Psoas muscle (tissue), 8 donors: ENCODE measurements at places on chromosomes 16 and 17. TPM values are rescaled to one million over a fixed set of nuclear protein-coding genes. Genes with fewer than 3 reads are reported as not detected.

Gene CCR7
- total RNA-seq, result 0.23 TPM

Gene NHLRC4
- total RNA-seq, result 0.19 TPM

DNA sequence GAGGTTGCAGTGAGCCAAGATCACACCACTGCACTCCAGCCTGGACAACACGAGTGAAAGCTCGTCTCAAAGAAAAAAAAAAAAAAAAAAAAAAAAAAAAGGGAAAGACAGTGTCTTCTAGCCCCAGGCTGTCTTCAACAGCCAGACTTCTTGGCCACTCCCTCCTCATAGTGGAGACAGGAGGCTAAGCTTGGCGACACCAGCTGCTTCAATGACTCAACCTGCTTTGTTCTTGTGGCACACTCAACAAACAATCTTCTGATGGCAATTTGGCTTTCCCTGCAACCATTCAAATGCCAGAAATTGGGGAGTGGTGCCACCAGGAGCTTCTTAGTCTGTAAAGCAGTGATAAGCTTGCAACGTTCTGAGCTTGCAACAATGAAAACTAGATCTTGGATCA is 290.4 kb upstream of the DYNLRB2 start:
- no peaks in the 10 kb centered on the region for H3K4me1 ChIP-seq
- H3K27ac ChIP-seq, result no peak overlapping the region
- no peaks in the 10 kb centered on the region for H3K36me3 ChIP-seq
- H3K4me3 ChIP-seq, result no peak overlapping the region

DNA sequence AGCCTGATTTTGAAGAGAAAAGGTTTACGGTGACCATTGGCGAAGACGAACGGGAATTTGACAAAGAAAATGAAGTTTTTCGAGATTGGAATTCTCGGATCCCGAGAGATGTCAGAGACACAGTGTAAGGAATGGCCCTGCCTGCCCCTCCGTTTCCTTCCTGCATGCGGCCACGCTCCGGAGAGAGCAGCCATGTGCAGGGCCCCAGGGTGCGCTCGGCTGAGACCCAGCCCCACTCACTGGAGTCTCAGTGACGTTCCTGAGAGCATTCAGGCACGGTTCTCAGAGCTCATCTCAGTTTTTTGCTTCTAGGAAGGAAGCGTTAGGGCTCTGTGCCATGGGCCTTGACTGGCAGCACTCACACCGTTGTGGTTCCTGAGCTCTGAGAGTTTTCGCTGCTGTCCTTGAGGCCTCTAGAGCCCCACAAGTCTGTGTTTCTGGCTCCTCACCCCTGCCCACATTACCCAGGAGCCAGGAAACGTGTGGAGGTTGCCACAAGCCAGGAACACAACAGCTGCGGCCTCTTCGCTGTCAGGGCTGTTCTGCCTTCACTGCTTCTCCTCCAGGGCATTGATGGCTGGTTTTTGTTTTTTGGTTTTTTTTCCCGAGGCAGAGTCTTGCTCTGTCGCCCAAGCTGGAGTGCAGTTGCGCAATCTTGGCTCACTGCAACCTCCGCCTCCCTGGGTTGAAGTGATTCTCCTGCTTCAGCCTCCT is 29.8 kb downstream of the ZC3H18 start:
- peaks cover 6% of the 10 kb centered on the region for H3K36me3 ChIP-seq
- H3K4me1 ChIP-seq, result no peaks in the 10 kb centered on the region
- no peaks in the 10 kb centered on the region for H3K27me3 ChIP-seq
- no peak overlapping the region for H3K4me3 ChIP-seq
- peak overlapping the region; percentile 11 for H3K27ac ChIP-seq
- DNase-seq, result no peak

GRCh38 chr16:870856-871561 is 70.5 kb upstream of the GNG13 start:
- no peaks in the 10 kb centered on the region for H3K4me1 ChIP-seq
- peak; percentile 9 for DNase-seq
- H3K4me3 ChIP-seq, result no peak overlapping the region
- no peaks in the 10 kb centered on the region for H3K27me3 ChIP-seq
- no peaks in the 10 kb centered on the region for H3K36me3 ChIP-seq
- no peak overlapping the region for H3K27ac ChIP-seq

- H3K27ac ChIP-seq, result no peak overlapping the region
- no peak overlapping the region for H3K4me3 ChIP-seq
- no peak for DNase-seq
- H3K27me3 ChIP-seq, result no peaks in the 10 kb centered on the region
- H3K36me3 ChIP-seq, result no peaks in the 10 kb centered on the region
Observed at GRCh38 chr17:14112407-14112806, 43.1 kb downstream of the COX10 start.
